ENCODE measurements at places on chromosomes 7 and 10. TPM values are rescaled to one million over a fixed set of nuclear protein-coding genes. Genes with fewer than 3 reads are reported as not detected.

PLCE1 gene
- 14.7 TPM for total RNA-seq

ADRA2A gene
- 11.5 TPM for total RNA-seq

SNCG gene
- total RNA-seq = 123 TPM

POP7 gene
- total RNA-seq = 16.4 TPM

ADAP1 gene
- 11.9 TPM for total RNA-seq

SYT15B gene
- total RNA-seq = 15.9 TPM

SRRM3 gene
- 3.0 TPM for total RNA-seq

WNT8B gene
- total RNA-seq = not detected

GPC2 gene
- total RNA-seq = 3.7 TPM

- no peak for DNase-seq
Measured at GRCh38 chr7:156620291-156620675, 20.3 kb upstream of the RNF32 start.

DNA sequence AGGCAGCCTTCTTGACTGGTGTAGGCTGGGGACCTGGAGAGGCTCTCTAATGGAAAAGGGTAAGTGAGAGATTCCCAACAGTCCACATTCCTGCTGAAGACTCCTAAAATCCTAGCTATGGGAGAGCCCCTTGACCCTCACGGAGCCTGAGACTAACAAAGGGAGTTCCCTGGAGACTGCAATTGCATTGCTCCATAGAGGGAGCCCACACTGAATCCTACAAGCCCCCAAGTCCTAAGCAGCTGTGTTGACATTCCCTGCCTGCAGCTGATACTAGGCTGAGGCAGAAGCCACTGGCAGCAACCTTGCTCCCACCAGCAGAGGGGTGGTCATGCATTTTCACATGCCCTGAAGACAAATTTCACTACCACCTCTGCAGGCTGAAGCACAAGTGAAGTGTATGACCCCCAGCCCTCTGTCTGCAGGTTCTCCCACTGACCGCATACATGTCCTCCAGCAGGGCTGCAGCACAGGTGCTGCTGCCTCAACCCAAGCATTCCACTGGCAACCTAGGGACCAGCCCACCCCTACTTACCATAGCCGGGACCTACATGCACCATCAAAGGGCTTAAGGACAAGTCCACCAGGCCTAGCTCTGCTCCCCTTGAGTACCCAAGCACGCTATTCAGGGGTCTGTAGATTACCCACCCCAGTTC, 130.3 kb upstream of the SLC13A1 start:
- no peak for DNase-seq

DNA sequence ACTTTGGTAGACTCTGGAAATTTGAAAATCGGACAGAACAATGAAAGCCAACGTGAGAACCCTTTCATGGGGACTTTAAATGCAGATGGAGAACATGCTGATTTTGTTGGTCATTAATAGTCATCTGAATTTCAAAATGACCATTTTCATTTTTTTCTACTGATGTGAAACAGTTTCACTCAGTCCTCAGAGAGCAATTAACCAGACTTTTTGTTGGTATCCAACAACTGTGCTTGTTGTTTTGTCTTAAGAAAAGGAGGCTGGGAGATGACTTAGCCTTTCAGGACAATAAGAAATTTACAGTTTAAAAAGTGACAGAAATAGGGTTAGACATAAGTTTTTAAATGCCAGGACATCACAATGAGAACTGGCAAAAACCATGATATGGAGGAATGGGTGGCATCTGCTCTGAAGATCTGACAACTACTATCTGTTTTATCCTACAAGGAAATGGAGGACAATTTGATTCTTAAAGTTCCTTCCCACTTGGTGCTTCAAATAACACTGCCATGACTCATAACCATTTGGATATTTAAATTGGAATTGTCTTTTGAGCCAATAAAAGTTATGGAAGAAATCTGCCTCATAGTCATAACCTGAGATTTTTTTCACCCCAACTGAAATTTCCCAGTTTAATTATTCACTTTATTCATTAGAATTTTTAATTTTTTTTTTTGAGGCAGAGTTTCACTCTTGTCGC, 87.2 kb upstream of the HPS1 start:
- no peak for DNase-seq

DNA sequence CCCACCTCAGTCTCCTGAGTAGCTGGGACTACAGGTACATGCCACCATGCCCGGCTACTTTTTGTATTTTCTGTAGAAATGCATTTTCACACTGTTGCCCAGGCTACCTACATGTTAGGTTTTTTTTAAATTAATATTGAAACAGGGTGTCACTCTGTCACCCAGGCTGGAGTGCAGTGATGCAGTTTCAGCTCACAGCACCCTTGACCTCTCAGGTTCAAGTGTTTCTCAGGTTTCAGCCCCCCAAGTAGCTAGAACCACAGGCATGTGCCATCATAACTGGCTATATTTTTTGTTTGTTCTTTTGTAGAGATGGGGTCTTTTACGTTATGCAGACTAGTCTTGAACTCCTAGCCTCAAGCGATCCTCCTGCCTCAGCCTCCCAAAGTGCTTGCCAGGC, 32.4 kb upstream of the ZMIZ2 start:
- no peak for DNase-seq

- DNase-seq = no peak
Measured at GRCh38 chr7:135710417-135711138, 17.4 kb downstream of the SLC13A4 start.

GRCh38 chr10:69466158-69466490, 14.9 kb downstream of the TSPAN15 start:
- no peak for DNase-seq

- peak; percentile 83 for DNase-seq
Measured at GRCh38 chr10:14478604-14479003, 147.9 kb upstream of the FRMD4A start.

- DNase-seq = no peak
Measured at GRCh38 chr7:128347647-128348097, 4.0 kb upstream of the RBM28 start.

- DNase-seq = peak; percentile 87
Measured at GRCh38 chr10:69498711-69499471, 47.6 kb downstream of the TSPAN15 start.

- no peak for DNase-seq
Measured at GRCh38 chr10:21532694-21533466, 1.2 kb upstream of the MLLT10 start.

DNA sequence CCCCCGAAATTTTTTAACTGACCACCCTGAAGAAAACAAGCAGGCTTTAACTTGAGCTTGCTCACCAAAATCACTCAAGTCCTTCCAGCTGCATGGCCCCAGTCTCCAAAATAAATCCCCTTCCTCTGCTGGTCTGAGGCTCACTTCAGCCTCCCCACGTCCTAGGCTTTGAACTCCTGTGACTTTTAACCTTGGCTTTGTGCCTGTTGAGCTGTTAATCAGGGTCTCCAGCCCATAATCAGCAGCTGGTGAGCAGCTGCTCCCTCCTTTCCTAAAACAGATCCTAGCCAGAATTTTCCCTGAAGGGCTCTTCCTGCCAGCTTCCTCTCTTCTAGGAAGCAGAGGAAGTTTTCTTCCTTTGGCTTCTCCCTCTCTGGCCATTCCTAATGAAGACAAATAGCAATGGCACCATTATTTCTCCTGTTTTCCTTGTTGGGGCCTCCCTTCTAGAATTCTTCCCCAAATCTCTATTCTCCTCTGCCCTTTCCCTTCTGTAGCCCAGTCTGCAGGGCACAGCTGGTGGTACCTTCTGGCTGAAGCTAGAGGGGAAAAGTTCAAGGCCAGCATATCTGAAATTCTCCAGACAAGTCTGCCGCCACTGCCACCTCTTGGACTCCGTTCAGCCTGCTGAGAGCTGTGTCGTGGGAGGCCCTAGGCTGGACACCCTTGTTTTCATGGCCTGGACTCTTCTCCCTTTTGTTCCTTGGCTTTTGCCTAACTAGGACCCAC, 152.1 kb downstream of the NOC3L start:
- DNase-seq = no peak

DNA sequence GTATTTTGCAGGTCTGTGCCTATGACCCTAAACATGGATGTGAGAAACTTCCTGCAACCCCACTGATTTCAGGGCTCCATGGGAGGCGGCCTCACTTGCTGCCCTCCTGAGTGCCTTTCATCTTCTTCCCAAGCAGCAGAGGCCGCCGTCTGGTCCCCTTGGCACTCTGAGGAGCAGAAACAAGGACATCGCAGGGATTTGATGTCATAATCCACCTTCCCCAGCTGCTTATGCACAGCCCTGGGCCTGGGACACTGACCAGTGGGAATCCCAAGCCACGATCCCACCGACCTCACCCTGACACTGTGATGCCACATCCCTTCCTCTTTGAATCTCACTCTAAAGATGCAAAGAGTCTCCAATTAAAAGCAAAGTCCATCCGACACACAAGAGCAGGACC, 7.7 kb downstream of the CAMK2G start:
- no peak for DNase-seq

- no peak for DNase-seq
Measured at GRCh38 chr10:11639849-11640764, 28.7 kb upstream of the USP6NL start.

- DNase-seq = no peak
Measured at GRCh38 chr7:159027789-159028507, 116.7 kb downstream of the VIPR2 start.

DNA sequence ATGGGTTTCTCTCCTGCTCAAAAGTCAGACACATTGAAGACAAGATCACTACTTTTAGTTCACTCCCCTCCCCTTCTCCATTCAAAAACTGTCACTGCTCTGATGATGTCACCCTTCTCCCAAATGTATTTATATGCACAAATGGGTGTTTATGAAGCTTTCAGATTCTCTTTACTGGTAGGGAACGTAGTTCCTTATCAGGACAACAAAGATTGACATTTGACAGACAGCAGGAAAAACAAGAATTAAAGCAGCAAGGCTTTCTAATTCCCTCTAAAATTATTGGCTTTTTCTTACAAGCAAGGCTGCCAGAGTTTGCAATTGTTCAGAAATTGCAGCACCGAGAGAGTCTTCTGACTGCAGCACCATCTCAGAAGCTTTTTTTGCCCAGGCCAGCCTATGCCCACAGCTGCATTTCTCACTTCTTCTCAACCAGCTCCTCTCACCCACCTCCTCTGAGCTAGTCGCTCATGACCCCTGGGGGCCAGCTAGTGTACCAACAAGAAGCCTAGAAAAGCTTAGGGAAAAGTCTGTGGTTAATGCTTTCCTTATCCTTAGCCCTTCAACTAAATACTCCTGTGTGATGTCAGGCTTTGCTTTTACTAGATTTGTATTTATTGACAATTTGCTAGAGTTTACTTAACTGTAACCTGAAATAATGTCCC, 265.1 kb downstream of the HTR7 start:
- peak; percentile 85 for DNase-seq

- DNase-seq = no peak
Measured at GRCh38 chr10:82397854-82398253, 522.9 kb downstream of the NRG3 start.

DNA sequence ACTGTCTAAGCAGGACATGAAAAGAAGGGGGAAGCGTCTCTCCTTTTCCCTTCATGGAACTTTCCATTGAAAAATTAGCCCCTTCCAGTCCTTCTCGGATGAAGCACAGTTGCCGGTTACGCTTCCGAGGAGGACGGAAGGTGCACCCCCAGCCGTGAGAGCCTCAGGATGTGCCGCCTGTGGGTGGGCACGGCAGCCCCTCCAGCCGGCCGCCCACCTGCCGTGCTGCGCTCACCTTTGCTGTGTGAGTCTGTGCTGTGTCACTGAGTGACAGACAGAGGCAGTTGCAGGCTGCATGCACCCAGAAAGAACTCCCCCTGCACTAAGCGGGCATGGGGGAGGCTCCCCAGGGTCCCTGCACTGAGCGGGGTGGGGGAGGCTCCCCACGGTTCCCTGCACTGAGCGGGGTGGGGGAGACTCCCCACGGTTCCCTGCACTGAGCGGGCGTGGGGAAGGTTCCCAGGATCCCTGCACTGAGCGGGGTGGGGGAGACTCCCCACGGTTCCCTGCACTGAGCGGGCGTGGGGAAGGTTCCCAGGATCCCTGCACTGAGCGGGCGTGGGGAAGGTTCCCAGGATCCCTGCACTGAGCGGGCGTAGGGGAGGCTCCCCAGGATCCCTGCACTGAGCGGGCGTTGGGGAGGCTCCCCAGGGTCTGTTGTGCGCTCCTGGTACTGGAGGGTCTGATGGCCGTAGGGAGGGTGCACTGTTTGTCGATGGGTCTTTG, 74.2 kb downstream of the DNAJB6 start:
- DNase-seq = peak; percentile 20

GRCh38 chr10:101766753-101767599, 8.9 kb downstream of the FGF8 start:
- no peak for DNase-seq

GRCh38 chr10:3419719-3420495, 247.3 kb upstream of the PITRM1 start:
- DNase-seq = no peak

DNA sequence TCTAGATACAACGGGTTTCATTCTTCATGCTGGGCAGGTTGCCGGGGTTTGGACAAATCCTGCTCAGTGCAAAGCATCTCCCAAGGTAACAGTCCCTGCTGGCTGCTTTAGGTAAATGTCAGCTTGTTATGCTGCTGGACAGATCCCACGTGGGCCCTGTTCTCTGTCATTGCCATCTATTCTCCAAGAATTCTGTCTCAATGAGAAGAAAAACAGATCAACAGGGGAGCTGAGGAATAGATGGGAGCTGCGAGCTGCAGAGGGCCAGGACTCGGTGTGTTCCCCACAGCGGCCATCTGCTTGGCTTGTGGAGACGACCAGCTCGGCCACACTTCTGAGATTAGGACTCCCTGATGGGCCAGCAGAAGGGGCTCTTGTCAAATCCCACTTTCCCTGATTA, 235.2 kb downstream of the DPP6 start:
- DNase-seq = no peak

DNA sequence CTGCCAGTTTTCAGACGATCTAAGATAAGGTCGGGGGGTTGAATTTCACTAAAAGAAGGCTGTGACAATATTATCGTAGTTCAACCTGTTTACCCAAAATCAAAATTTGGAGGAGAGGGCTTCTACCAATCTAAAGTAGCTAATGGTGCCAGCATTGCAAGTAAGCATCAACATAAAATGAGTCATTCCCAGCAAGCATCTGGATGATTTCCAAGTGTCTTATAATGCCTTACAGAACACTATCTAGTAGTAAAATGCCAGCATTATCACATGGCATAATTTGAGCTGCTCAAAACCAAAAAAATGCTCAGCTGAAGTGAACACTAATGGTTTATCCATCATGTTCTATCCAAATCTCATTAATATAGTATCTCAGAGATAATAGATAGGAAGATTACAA, 1193.9 kb downstream of the DNAJB9 start:
- no peak for DNase-seq

DNA sequence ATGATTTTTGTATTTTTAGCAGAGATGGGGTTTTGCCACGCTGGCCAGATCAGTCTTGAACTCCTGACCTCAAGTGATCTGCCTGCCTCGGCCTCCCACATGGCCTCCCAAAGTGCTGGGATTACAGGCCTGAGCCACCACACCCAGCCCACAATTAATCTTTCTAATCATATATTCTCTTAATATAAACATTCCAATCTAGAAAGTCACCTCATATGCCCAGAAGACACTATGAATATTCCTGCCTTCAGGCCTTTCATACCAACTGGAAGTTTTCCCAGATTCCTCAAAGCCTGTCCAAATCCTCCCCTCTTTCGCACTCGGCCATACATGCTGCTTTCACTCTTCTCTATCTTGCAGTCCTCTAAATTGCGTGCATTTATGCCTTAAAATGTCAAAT, 32.6 kb downstream of the PDZD8 start:
- no peak for DNase-seq

GRCh38 chr7:80902716-80903308, 16.0 kb downstream of the SEMA3C start:
- DNase-seq = no peak

GRCh38 chr10:3123571-3124411, 48.8 kb downstream of the PITRM1 start:
- DNase-seq = no peak
